Stimulated activated CD4-positive, alpha-beta T cell treated with anti-CD3 and anti-CD28 coated beads, TNF-alpha, amount 100 ng/mL, for 4 hours (primary cell): ENCODE measurements at places on chromosomes 13 and 19.

DNA sequence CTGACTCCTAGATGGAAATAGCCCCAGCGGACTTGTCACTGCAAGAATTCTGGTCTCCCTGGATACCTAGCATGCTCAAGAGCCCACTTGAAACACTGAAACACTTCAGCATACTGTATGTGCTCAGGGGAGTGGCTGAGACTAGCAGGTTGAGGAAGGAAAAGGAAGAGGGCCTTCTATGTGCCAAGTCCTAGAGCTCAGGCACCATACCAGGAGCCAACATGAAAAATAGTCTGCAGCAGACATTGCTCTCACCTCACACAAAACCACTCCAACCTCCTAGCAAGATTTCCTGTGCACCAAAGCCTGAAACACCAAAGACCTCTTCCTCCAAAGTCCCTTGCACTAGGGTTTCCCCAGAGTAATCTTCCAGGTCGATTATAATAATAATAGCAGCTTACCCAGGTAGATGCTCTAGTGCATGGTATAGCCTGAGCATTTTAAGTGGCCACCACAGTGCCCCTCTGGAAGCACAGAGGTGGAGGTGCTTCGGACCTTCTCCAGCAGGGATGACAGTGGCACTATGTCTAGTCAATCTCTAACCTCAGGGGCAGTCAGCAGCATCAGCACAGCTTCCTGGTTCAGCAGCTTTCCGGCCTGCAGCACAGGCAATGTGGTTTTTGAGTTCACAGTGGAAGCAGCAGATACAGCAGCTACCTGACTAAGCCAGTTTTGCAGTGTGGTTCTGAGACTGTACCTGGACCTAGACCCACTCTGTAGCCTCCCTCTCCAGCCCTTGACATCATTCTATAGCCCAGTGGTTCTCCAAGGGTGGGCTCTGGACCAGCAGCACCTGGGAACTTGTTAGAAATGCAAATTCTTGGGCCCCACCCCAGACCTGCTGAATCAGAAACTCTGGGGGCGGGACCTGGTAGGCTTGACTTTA lies 45.6 kb upstream of the UBE2L5 start:
- DNase-seq, result peak; percentile 18

DNA sequence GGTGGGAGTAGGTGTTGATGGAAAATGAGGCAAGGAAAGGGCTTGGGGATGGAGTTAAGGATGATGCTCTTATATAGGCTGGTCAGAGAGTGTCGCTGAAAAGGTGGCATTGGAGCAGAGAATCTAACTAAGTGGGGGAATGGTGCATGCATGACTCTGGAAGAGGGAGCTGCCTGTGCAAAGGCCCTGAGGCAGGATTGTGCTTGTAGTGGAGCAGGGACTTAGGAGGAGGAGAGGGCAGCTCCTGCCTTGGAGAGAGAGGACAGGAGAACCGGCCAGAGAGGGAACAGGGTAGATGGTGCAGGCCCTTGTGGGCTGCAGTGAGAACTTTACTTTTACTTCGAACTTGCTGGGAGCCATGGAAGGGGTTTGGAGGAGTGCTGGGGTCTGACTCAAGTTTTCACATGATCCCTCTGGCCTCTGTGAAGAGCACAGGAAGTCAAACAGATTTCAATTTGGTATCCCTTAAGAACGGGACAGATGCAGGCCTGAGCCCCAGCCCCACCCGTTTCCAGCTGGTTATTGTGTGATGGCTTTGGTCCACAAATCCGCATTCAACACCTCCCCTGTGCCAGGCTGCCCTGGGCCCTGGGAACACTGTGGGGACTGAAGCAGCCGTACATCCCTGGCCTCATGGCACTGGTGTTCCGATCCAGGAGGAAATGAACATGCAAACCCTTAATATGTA lies 7.0 kb downstream of the AP2A1 start:
- no peak for DNase-seq

DNA sequence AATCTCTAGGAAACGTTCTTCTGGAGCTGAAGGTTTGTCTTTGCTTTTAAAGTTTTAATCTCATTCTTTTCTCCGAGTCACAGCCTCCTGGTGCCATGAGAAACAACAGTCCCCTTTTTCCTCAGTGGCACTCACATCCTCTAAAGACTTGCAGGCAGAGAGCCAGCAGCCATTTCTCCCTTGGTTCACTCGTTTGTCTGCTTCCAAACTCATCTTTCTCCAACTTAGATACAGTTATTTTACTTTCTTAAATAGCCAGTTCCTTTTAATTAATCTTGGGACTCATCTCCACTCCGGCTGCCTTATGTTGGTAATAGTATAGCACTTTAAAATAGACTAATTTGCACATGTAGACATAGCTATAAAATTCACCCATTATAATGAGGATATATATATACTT lies 555.2 kb downstream of the FGF9 start:
- DNase-seq, result no peak

- DNase-seq, result no peak
These were observed 121.7 kb upstream of the EDNRB start for GRCh38 chr13:78040205-78040830.

- DNase-seq, result no peak
These were observed 92.1 kb downstream of the STARD13 start for GRCh38 chr13:33193428-33193974.

- DNase-seq, result no peak
These were observed 1468.1 kb downstream of the PCDH9 start for GRCh38 chr13:65762012-65762411.

- no peak for DNase-seq
These were observed 8.6 kb downstream of the TNFAIP8L1 start for GRCh38 chr19:4647676-4648644.

DNA sequence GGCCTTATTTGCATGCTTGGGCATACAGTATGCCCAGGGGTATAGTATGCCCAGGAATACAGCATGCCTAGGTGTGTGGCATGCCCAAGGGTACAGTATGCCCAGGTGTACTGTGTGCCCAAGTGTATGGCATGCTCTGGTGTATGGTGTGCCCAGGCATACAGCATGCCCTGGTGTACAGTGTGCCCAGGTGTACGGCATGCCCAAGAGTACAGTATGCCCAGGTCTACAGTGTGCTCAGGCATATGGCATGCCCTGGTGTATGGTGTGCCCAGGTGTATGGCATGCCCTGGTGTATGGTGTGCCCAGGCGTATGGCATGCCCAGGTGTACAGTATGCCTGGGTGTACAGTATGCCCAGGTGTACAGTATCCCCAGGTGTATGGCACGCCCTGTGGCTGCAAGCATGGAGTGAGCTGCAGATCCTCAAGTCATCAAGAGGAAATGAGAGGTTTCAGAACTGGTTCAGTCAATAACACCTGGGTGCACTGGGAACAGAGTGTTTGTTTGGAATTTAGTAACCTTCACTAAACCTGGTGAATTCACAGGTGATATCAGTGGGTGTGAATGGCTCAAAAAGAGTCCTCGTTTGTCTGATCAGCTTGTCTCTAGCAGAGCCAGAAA lies 7.8 kb upstream of the C13orf42 start:
- no peak for DNase-seq

DNA sequence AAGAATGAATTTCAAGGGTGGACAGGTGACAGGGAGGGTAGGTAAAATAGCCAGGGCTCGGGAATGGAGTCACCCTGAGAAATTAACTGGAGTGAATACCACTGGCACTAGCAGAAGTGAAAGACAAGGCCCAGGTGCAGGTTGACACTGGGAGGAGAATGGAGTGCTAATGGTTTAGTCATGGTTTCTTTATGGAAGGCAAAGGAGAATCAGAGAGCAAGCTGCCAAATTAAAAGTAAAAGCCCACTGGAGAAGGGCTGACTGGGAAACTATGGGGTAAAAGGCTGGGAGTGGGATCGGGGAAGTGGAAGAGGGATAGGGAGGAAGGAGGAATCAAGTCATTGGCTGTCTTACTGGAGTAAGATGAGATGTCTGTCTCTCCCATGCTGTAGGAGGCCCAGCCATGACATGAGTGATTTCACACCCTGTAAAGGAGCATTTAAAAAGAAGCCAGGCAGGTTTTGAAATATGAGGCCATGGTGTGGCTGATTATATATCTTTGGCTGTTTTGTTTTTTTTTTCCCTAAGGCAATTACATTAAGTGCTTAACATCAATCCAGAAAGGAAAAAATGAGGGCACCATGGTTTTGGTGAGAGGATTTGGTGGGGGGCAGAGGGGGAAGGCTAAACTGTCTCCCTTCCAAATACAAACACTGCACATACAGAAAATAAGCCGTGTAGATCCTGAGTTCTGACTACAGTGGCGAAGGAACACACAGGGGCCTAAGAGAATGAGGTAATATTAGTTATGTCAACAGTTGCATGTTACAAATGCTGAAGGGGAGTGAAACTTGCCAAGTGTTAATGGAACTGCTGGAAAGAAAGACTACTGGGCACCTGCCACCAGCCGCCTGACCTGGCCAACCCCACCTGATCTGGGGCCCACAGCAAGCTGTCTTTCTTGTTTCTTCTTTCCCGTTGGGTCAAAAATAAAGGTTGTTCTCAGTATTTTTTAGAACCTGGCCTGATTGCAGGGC lies 183.5 kb upstream of the TSC22D1 start:
- DNase-seq, result no peak

DNA sequence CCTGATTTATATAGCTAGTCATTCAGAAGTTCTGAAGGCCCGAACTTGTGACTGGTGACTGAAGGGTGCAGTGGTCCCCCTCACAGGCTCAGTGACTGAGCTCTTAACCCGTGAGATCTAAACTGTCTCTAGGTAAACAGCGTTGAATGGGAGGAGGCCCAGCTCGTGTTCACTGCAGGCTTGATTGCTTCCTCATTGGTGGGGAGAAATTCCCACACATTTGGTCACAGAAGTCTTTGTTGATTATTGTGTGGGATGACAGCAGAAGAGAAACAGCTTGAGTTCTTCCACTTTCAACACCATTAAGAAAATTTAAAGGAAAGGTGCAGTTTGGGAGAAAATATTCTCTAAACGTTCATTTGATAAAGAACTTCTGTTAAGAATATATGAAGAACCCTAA lies 1178.0 kb downstream of the UQCRFS1 start:
- no peak for DNase-seq

- no peak for DNase-seq
These were observed 135.1 kb upstream of the FRY start for GRCh38 chr13:31896427-31896826.

DNA sequence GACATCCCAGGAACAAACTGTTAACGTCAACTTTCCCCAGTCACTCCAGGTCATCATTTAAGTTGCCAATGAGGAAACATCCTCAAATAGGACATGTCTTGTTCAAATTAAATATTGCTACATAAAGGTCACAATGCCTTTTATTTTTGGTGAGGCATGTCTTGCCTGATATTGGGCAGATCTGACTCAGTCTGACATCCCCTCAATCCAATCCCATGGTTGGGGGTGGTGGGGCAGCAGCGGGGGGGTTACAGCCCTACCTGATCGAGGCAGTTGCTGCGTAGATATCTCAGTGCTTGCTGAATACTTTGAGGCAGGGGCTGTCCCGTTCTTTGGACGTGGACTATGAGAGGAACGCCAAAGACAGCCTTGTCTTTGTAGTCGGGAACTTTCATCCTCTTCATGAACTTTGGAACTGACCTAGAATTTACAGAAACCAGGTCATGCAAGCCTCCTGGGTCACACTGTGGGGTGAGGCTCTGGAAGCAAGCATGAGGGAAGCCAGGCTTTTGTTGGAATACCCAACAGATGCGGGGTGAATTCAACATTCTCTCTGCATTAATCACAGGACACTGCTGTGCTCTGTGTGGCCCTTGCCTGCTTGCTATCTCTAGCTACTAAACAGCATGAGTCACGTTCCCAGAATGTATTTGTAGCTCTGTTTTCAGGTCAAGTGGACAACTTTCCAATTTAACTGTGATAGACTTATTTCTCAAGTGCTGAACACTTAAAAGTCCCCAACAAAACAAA lies 109.8 kb downstream of the KL start:
- no peak for DNase-seq

GRCh38 chr13:59494560-59494970 lies 669.2 kb downstream of the DIAPH3 start:
- DNase-seq, result no peak

- DNase-seq, result no peak
These were observed 14.9 kb downstream of the ARID3A start for GRCh38 chr19:940591-941291.

- DNase-seq, result no peak
These were observed 1.3 kb downstream of the ZNF616 start for GRCh38 chr19:52138278-52138982.

- DNase-seq, result no peak
These were observed 10.5 kb downstream of the CYP4F12 start for GRCh38 chr19:15683411-15683810.

DNA sequence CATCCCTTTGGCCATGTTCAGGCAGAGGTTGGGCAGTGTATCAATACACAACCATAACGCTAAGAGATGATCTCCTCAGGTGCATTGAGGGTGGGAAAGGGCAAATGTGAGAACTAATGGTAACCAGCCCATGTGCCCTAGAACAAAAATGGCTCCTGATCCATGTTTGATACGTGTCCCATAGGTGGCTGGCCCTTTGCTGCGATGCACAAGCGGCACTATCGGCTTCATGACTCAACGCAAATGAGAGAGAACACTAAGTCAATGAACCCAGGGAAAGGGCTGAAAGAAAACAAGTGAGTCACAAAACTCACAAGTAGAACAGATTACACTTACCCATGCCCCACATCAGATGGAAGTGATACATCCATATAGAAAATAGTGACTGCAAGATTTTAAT lies 201.7 kb downstream of the ABCC4 start:
- no peak for DNase-seq

DNA sequence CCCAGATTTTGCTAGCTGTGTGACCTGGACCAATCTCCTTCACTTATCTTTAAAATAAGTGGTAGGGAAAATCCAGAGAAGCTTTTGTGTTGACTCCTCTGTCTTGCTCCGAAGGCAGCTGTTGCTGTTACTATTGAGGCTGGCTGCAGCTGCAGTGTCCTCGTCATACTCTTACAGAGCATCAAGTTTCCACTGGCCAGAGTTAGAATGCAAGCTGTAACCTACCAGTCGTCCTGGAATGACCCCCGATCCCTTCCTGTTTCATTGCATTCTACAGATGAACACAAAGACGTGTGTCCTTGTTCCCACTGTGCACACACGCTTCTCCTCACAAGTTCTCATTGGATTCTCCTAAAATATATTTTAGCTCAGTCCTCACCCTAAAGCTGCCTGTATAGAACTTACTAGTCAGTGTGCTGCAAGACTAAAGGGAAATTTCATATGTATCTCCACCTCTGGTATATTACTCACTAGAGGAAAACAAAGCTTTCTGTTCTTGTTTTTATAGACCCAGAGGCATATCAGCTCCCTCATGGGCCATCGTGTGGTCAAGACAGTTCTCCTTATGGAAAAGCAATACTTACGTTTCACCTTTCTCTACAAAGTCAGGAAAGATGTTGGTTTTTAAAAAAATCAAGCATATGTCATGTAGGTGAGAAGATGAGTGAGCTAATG lies 589.8 kb downstream of the LMO7 start:
- DNase-seq, result no peak

GRCh38 chr13:110640591-110641029 lies 25.3 kb downstream of the NAXD start:
- DNase-seq, result no peak

DNA sequence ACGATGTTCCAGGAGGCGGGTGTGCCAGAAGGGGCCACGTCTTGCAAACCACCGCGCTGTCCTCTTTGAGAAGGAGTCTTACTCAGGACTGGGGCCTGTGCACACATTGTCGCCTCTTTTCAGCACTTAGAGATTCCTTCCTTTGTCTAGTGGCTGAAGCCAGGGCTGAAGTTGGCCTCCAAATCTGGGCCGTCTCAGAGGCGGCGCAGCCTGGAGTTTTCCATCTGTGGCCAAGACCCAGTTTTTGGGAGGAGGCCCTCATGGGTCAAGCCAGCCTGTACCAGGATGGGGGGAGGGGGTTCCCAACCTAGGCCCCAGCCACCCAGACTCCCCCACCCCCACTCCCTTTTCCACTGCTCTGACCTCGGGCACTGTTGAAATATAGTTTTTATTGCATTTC lies 11.8 kb downstream of the ANO8 start:
- DNase-seq, result no peak
